Right forelimb (tissue), 1 donor: ENCODE measurements at places on chromosomes 2 and 18.

- no peak for DNase-seq
These were observed 31.5 kb downstream of the FAP start for GRCh38 chr2:162211732-162212131.

GRCh38 chr2:30139131-30139870 lies 7.5 kb upstream of the YPEL5 start:
- no peak for DNase-seq

DNA sequence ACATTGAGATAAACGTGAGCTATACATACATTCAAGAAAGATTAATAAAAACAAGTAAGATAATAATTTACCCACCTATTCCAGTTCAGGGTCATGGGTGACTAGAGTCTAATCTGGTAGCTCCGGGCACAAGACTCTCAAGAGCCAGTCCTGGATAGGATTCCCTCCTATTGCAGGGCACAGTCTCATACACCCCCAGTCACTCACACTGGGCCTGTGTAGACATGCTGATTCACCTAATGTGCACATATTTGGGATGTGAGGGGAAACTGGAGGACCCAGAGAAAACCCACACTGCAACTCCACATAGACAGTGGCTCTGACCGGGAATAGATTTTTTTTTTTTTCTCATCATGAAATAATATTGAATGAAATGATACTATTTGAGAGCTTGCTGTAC lies 81.5 kb upstream of the THUMPD2 start:
- DNase-seq, result no peak

DNA sequence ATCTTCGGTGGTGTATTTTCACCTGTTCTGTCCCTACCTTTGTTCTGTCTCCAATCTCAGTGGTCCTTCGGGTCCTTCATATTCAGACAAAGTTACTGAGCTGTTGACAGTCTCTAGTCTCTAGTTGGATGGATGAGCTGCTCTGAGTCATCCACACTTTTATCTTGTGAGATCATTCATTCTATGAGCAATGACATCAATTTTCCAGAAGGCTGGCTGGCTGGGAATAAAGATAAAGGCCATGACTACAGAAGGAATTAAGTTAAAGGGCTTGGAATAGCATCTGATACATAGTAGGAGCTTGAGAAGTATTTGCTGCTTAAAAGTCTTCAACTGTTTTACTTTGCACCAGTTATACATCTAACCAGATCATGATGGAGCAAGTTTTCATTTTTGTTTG lies 43.1 kb upstream of the SLC39A10 start:
- DNase-seq, result no peak

DNA sequence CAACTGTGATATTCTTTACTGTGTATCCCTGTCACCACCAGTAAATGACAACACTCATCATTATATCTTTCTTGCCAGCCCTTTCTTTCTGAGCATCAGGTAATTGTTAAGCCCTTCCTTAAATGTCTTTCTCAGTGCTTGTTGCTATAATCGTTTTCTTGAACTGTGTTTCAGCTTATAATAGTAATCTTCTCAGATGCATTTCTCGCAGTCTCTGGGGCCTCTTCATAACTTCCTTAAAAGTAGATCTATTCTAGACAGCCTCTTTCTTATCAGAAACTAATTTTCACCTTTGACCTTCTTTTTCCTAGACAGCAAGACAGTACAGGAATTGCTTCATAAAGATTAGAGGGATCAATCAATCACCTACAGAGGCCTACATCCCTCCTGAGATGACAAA lies 648.1 kb downstream of the CPS1 start:
- no peak for DNase-seq

GRCh38 chr2:145649061-145649460 lies 1129.1 kb upstream of the ZEB2 start:
- DNase-seq, result no peak

GRCh38 chr2:234374150-234374508 lies 122.8 kb downstream of the ARL4C start:
- no peak for DNase-seq

- no peak for DNase-seq
These were observed 15.7 kb downstream of the DYNC1I2 start for GRCh38 chr2:171702781-171703556.

- no peak for DNase-seq
These were observed 59.9 kb downstream of the AGAP1 start for GRCh38 chr2:235553696-235554100.
